Lung (tissue), 17 donors: ENCODE measurements at places on chromosomes 12 and 14. TPM values are rescaled to one million over a fixed set of nuclear protein-coding genes. Genes with fewer than 3 reads are reported as not detected.
A peak's percentile ranks its signal among the peaks of the same experiment; 100 is the strongest.

- H3K27me3 ChIP-seq: no peaks in the 10 kb centered on the region
- DNase-seq: no peak
- H3K36me3 ChIP-seq: no peaks in the 10 kb centered on the region
- H3K4me3 ChIP-seq: no peak overlapping the region
- no peaks in the 10 kb centered on the region for H3K4me1 ChIP-seq
Measured at GRCh38 chr12:91769736-91770135, 375.9 kb downstream of the BTG1 start.

GRCh38 chr14:62952226-62952625 is 93.0 kb downstream of the KCNH5 start:
- H3K27ac ChIP-seq: no peak overlapping the region
- DNase-seq: no peak

SDSL gene
- polyA plus RNA-seq: 10.6 TPM

DNA sequence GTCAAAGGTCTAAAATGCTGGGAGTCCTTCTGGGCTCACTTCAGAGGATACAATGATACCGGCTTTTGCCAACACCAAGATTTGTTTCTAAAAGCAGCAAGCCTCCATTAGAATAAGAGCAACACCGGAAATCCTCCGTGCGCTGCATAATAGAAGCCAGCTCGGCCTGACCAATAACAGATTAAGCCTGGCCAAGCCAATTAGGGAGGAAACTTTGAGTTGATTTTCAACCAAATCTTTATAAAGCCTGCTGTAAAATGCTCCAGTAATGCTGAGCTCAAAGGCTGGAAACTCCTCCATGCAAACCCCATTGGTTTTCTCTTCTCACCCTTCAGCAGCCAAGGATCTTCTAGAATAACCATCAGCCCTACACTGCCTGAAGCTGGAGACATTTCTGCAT is 150.1 kb downstream of the NTF3 start:
- no peak overlapping the region for H3K4me3 ChIP-seq
- H3K36me3 ChIP-seq: no peaks in the 10 kb centered on the region
- H3K27ac ChIP-seq: no peak overlapping the region
- H3K4me1 ChIP-seq: no peaks in the 10 kb centered on the region
- no peaks in the 10 kb centered on the region for H3K27me3 ChIP-seq
- no peak for DNase-seq

- H3K4me1 ChIP-seq: no peaks in the 10 kb centered on the region
- no peaks in the 10 kb centered on the region for H3K36me3 ChIP-seq
- H3K27me3 ChIP-seq: no peaks in the 10 kb centered on the region
- peak; percentile 66 for DNase-seq
- H3K4me3 ChIP-seq: no peak overlapping the region
- H3K27ac ChIP-seq: no peak overlapping the region
Measured at GRCh38 chr12:78406828-78407227, 457.7 kb upstream of the SYT1 start.

GRCh38 chr12:42085594-42085993 is 59.1 kb downstream of the GXYLT1 start:
- H3K27me3 ChIP-seq: no peaks in the 10 kb centered on the region
- no peak overlapping the region for H3K27ac ChIP-seq
- no peak for DNase-seq
- H3K4me3 ChIP-seq: no peak overlapping the region
- H3K36me3 ChIP-seq: no peaks in the 10 kb centered on the region

C12orf54 gene
- 0.21 TPM for polyA plus RNA-seq

RTL1 gene
- 0.02 TPM for polyA plus RNA-seq

- no peaks in the 10 kb centered on the region for H3K36me3 ChIP-seq
- no peak overlapping the region for H3K4me3 ChIP-seq
- H3K27me3 ChIP-seq: no peaks in the 10 kb centered on the region
- no peaks in the 10 kb centered on the region for H3K4me1 ChIP-seq
Measured at GRCh38 chr14:32028599-32028998, 48.5 kb upstream of the ARHGAP5 start.

GRCh38 chr12:83122623-83122934 is 435.9 kb downstream of the TMTC2 start:
- no peak overlapping the region for H3K4me3 ChIP-seq
- no peaks in the 10 kb centered on the region for H3K27me3 ChIP-seq
- H3K36me3 ChIP-seq: no peaks in the 10 kb centered on the region
- DNase-seq: no peak
- H3K4me1 ChIP-seq: no peaks in the 10 kb centered on the region
- H3K27ac ChIP-seq: no peak overlapping the region

CARMIL3 gene
- polyA plus RNA-seq: 0.71 TPM

DNA sequence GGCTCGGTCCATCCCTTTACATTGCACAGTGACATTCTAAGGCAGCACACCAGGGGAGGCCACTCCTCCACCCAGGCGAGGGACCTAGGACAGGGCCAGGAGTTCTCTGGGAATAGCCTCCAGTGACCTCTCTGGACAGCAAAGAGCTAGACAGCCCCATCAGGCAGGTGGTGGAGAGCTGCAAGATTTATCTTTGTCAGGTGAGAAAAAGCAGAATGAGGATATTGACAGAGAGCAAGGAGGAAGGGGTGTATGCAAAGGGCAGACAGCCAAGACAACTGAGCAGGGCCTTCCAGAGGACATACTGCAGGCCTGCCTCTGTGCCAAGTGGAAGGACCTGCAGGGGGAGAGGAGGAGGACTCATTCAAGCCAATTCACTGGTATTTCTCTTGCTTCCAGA is 112.4 kb upstream of the MAX start:
- H3K4me3 ChIP-seq: no peak overlapping the region
- DNase-seq: peak; percentile 79
- H3K27ac ChIP-seq: no peak overlapping the region
- H3K36me3 ChIP-seq: no peaks in the 10 kb centered on the region
- H3K4me1 ChIP-seq: no peaks in the 10 kb centered on the region
- no peaks in the 10 kb centered on the region for H3K27me3 ChIP-seq

CLEC6A gene
- 0.20 TPM for polyA plus RNA-seq

MFAP5 gene
- polyA plus RNA-seq: 2.6 TPM

DNA sequence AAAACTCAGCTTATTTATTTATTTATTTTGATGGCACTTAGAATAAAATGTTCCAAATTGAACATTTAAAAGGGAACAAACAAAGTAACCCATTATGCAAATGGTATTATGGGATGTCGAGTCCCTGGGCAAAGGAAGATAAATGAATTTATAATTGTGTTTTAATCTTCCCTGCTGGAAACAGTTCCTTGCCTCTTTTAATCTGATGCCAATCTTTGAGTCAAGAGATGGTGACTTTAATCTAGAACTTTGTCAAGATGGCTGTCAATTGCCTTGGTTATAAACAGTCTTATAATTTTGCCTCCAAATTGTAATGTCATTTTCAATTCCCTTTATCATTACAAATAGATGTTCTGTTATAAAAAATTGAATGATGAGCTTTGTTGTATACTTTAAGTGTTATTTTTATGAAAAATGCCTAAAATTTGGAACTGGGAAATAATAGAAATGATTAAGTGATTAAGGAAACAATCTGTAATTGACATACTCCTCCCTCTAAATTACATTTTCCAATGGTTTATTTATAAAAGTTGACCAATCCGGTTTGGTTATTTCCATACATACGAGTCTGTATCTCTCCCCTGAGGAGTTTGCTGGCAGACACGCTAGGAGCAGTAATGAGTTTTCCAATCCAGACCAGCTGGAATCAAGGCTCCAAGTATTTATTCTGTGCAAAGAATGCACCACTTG is 134.9 kb upstream of the FRMD6 start:
- DNase-seq: peak; percentile 96
- H3K4me1 ChIP-seq: peaks cover 24% of the 10 kb centered on the region
- H3K4me3 ChIP-seq: no peak overlapping the region
- H3K27me3 ChIP-seq: no peaks in the 10 kb centered on the region

GPR135 gene
- polyA plus RNA-seq: 0.93 TPM

GRCh38 chr12:3236345-3237187 is 159.4 kb downstream of the TSPAN9 start:
- H3K27ac ChIP-seq: peak overlapping the region; percentile 89
- no peak for DNase-seq

SCNN1A gene
- polyA plus RNA-seq: 86.6 TPM

GRCh38 chr12:19572920-19573558 is 133.7 kb downstream of the AEBP2 start:
- peaks cover 40% of the 10 kb centered on the region for H3K4me1 ChIP-seq
- H3K27ac ChIP-seq: no peak overlapping the region
- H3K27me3 ChIP-seq: no peaks in the 10 kb centered on the region
- no peak overlapping the region for H3K4me3 ChIP-seq
- peak; percentile 45 for DNase-seq

ARHGDIB gene
- polyA plus RNA-seq: 597 TPM

NDUFB1 gene
- 309 TPM for polyA plus RNA-seq
